ENCODE measurements at places on chromosomes 13 and 19.

- no peak for DNase-seq
Observed at GRCh38 chr19:55795021-55795420, 26.1 kb downstream of the RFPL4AL1 start.

- no peak for DNase-seq
Observed at GRCh38 chr13:22497991-22498780, 682.6 kb upstream of the SGCG start.

DNA sequence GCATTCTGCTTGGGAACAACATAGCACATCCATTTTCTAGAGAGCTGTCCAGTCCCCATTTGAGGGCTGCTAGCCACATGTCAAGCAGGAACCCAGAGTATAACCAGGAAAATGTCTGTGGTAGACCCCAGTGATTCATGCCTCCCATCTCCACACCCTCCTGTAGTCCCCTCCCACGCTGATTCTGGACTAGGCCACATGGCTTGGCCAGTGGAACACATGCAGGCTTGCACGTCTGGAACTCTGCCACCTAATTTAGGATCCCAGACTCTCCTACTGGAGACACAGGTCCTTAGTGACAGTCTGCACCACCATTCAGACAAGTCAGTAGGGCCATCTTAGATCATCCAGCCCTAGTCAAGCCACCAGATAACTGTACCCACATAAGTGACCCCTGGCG, 149.8 kb downstream of the ZIC5 start:
- no peak for DNase-seq

GRCh38 chr13:20425819-20426219, 99.8 kb downstream of the CRYL1 start:
- no peak for DNase-seq

All from HEK293T (cell line).